Neural progenitor cell (in vitro differentiated cells): ENCODE measurements at places on chromosomes 1 and 21.

- DNase-seq, result no peak
These were observed 21.3 kb downstream of the BACE2 start for GRCh38 chr21:41189150-41189745.

GRCh38 chr1:78624035-78624434, 3.8 kb downstream of the IFI44L start:
- DNase-seq, result no peak

DNA sequence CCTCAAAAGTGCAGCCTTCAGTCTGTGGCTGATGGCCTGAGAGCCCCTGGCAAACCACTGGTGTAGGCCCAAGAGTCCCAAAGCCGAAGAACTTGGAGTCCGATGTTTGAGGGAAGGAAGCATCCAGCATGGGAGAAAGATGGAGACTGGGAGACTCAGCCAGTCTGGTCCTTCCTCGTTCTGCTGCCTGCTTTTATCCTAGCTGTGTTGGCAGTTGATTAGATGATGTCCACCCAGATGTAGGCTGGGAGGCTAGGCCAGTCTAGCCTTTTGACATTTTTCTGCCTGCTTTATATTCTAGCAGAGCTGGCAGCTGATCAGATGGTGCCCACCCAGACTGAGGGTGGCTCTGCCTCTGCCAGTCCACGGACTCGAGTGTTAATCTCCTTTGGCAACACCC, 1.1 kb upstream of the LYPD8 start:
- DNase-seq, result no peak

GRCh38 chr1:237911911-237912310, 21.2 kb upstream of the ZP4 start:
- no peak for DNase-seq

DNA sequence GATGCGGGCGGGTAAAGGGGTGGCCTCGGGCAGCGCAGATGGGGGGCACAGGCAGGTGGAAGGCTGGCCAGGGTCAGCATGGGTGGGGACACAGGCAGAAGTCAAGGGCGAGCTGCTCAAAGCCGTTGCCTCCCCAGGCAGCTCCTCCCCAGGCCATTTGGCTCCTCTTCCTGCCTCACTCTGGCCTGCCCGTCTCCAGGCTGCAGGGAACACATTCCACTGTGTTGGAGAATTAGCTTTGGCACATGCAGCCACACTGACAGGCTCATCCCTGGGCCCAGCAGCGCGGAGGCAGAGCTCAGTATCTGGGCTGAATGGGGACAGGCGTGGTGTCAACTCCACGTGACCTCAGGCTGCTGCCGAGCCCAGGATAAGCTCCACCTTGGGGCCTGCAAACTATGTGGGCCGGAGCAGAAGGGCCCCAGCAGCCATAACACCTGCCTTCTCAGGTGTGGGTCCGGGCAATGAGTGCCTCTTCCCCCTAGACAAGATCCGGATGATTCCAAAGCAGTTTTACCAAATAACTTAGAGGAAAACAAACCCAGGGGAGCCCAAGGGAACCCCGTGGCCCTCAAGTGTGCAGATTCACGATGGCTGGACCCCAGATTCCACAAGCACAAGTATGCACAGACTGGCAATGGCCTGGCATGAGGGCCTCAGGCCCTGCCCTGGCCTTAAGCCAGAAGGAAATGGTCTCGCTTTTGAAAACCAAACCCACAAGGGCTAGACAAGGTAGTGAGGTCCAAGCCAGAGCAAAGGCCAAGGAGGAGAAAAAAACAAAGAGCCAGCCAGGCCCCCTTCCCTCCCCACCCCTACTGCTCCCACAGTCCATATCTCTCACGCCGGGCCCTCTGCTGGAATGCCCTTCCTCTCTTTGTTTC, 40.2 kb downstream of the HSPG2 start:
- peak; percentile 36 for DNase-seq

DNA sequence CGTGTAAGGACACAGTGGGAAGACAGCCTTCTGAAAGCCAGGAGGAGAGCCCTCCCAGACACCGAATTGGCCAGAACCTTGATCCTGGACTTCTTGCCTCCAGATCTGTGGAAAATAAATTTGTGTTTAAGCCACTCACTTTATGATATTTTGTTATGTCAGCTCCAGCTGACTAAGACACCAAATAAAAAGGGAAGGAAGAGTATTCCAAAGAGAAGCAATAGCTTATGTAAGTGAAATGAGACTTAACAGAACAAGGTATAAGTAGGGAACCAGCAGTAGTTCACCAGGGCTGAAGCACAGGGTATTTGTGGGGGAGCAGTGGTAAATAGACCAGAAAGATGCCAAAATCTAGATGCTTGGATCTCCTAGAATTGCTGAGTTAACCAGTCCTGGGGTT, 94.2 kb upstream of the WLS start:
- no peak for DNase-seq

DNA sequence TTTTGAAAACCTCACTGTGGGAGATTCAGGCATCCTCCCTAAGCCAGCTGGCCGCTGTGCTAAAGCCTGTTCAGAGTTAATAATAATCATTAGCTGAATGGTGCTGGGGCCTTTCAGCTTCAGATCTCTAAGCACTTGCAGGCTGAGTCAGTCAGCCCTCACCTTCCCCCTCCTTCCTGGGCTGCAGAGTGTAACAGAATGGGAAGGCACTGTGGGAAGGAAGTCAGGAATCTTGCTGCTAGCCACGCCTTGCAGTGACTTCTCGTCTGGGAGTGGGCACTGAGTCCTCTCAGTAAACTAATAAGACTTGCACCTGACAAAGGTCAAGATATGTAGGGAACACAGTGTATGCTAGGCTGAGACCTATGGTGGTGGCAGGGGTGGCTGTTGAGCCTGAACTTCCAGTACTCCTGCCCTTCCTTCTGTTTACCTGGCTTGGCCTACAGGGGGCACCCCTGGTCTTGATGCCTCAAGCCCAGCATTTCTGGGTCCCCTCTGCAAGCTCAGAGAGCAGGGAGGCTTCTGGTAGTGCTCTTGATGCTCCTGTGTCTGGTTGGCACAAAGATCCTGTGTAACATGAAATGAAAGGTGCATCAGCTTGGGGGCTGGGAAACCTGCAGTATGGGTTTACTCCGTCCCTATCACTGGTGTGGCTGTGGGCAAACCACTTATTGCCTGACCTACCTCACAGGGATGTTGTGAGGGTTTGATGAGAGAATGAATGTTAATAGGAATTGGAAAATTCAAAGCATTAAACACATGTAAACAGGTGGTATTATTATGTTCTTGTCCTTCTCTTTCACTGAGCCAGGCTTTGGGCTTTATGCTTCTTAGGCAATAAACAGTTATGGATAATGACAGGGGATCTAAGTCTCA, 6.0 kb downstream of the CYB561D1 start:
- DNase-seq, result peak; percentile 64

- no peak for DNase-seq
These were observed 221.6 kb downstream of the AKT3 start for GRCh38 chr1:243628476-243628907.

DNA sequence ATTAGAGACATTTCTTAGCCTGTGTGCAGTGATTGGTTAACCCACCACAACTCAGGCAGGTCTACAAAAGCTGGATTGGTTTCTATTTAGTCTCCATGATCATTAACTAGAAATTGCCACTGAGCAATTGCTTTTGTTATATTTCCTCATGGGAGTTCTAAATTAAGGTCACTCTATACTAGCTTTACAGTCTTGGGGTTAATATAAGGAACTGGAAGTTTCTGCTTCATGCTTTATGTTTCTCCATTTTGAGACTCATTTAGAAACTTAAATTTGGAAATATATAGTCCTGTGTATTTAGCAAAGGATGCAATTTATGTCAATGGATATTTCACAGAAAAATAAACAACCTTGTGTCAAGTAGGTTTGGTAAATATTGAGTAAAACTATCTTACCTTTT, 137.5 kb downstream of the HLX start:
- no peak for DNase-seq

DNA sequence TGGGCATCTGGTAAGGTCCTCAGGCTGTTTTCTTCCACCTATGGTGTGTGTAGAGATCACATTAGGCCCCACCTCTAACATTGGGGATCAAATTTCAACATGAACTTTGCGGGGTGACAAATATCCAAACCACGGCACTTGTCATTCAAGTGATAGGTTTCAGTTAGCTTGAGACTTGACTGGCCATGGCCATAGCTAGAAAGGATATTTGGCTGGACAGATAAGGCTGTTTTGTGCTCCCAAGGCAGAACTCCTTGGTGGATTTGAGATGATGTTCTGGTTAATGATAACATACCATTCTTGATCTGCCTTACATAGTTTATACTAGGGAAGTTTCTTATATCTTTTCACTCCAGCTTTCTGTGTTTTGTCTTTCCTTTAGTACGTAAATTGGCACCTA, 48.5 kb downstream of the CELF3 start:
- no peak for DNase-seq

DNA sequence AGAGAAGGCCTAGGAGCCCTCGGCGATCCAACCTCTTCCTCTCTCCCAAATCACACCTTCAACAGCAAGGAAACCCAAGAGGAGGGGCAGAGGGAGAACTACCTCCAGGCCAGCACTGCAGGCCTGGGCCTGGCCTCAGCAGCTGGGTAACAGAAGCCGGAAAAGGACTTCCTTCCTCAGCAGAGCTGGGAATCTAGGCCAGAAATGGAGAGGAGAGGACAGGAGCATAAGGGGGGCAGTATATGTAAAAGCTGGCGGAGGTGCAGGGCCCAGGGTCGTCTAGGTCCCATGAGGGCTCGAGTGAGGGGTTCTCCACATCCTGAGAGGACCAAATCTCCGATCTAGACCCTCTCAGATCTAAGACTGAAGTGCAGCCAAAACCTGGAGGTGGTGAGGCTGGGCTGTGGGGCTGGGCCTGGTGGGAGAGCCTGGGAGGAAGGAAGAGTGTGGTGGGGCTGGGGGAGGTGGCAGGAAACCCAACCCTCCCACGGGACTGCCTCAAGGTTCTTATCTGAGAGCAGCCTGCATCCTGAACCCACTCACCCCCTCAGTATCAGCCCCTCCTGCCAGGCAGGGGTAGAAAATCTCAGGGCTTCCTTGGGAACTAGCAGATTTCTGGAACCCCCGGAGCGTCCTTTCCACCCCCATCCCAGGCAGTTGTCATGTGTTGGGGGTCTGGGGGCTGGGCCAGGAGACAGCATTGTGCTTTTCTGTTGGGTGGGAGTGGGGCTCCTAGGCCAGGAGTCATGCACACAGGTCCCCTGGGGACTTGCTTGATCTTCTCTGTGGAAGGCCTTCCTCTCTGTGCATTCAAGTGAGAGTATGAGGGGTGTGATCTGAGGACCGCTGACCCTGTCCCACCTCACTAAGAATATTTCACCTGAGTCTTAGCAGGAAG, 33.0 kb downstream of the PIK3C2B start:
- DNase-seq, result no peak

GRCh38 chr1:91697416-91697815, 188.5 kb downstream of the TGFBR3 start:
- no peak for DNase-seq

DNA sequence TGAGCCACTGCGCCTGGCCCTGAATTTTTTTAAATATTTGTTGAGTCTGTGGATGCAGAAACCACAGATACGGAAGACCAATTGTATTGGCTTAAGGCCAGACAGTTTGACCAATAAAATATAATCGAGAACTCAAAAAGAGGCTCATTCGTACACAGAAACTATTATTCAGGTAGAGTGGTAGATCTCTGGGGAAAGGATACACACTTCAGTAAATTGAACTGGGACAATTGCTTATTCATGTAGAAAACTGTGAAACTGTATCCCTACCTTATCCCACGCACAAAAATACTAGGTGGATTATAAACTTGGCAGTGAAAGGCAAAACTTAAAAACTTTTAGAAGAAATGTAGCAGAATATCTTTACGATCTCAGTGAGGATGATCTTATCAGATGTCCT, 25.0 kb upstream of the SHE start:
- no peak for DNase-seq

DNA sequence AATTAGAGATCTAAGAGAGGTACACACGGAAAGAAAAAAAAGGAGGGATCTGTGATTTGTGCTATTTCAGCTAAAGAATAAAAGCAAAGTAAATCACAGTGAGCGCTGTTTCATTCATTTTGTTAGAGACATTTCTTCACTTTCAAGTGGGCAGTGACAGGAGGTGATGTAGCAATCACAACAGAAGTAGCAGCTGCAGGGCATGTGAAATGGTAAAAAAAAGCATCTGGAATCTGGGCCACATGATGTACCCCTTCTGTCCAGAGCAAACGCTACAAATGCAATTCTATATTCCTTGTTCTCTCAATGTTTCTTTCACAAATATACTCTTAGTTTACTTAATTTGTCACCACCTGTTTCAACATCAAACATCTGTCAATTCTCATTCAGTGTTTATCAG, 786.5 kb downstream of the LRRIQ3 start:
- DNase-seq, result no peak

DNA sequence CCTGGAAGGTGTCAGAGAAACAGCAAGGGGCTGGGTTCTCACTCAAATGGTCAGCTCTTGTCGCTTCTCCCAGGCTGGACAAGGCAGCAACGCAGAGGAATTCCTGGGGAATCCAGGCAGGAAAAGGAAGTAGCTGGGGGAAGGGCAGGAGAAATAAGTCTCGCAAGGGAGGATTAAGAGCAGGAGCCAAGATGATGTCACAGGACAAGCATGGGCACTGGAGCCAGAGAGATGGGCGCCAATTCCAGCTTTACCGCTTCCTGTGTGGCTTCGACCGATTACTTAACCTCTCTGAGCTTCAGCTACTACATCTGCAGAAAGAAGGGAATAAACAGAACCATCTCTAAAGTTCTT, 70.5 kb downstream of the SSBP3 start:
- no peak for DNase-seq

DNA sequence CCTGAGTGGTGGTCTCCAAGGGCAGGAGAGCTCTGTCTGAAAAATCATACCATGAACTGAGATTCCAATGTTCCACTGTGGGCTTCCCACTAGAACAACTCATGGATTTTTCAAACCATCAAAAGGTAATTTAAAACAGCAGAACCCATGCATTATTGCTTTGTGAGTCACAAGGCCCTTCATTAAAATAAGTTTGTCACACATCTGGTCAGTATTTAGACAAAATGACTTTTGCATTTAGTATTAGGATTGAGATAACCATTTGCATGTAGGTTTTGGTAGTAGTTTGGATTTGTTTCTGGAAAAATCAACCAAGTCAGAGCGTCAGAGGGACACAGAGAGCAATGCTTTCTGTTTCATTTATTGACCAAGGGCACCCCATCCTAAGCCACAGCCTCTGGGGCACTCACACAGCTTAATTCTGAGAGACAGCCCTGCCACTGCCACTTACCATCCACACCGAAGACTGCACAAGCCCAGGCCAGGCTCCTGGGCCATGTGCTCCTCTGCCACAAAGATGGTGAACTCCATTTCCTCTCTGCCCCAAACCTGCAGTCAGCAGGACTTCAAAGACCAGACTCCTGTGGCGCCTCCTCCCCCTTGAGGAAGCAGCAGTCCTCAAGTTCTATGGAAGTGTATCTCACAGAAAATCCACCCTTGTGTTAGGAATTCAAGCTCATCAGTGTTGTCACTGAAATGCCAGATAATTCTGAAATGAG, 132.6 kb upstream of the DUSP10 start:
- DNase-seq, result no peak
